ENCODE measurements at places on chromosomes 12 and 14.

GRCh38 chr12:76588881-76589565 is 29.5 kb upstream of the OSBPL8 start:
- DNase-seq: no peak

DNA sequence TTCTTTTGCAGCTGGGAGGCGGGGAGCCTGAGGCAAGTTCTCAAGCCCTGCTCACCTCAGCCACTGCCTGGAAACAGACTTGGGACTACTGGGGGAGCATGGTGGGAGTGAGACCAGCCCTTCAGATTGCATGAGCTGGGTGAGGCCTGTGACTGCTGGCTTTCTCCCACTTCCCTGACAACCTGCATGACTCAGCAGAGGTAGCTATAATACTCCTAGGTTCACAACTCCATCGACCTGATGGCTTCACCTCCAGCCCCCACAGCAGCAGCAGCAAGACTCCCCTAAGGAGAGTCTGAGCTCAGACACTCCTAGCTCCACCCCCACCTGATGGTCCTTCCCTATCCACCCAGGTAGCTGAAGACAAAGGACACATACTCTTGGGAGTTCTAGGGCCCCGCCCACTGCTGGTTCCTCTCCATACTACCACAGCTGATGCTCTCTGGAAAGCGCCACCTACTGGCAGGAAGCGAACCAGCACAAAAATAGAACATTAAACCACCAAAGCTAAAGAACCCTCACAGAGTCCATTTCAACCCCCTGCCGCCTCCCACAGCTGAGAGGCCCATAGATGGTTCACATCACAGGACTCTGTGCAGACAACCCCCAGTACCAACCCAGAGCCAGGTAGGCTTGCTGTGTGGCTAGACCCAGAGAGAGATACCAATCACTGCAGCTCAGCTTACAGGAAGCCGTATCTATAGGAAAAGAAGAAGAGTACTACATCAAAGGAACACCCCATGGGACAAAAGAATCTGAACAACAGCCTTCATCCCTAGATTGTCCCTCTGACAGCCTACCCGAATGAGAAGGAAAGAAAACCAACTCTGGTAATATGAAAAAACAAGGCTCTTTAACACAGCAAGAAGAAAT is 68.7 kb downstream of the RPAP3 start:
- DNase-seq: peak; percentile 97

DNA sequence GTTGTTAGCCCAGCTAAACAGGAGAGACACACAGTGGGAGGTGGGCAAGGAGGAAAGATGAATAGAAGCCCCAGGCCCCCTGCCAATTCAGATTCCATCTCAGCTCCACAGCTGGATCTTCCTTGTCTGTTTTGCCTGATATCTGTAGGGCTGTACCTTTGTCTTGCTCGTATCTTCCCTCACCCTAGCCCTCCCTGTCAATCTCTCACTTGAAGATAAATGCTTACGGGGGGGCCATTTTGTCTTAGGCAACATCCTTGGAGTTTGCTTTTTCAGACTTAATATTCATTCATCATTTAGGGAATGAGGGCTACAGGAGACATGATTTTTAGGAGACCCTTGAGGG is 2.4 kb downstream of the KIF5A start:
- DNase-seq: no peak

GRCh38 chr12:55724226-55724939 is 4.2 kb downstream of the RDH5 start:
- peak; percentile 94 for DNase-seq

GRCh38 chr14:98035396-98035795 is 1236.6 kb downstream of the BCL11B start:
- DNase-seq: no peak

- no peak for DNase-seq
Measured at GRCh38 chr12:11724888-11725311, 75.4 kb downstream of the ETV6 start.

DNA sequence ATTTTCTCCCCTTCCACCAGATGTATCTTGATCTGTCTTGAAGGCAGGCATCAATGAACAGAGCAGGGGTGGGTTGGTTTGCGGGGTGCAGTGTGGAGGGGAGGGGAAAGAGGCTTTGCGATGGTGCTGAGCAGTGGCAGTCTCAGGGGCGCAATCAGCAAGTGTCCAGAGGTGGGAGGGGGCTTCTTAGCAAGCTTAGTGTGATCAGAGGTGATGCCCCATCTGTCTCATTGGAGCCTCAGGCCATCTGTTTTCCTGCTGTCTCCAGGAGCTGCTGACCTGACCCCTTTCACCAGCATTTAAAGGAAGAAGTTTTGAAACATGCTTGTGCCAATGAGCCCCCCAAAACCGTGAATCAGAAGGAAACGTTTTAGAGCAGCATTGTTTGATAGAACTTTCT is 187.7 kb upstream of the LHX5 start:
- no peak for DNase-seq

DNA sequence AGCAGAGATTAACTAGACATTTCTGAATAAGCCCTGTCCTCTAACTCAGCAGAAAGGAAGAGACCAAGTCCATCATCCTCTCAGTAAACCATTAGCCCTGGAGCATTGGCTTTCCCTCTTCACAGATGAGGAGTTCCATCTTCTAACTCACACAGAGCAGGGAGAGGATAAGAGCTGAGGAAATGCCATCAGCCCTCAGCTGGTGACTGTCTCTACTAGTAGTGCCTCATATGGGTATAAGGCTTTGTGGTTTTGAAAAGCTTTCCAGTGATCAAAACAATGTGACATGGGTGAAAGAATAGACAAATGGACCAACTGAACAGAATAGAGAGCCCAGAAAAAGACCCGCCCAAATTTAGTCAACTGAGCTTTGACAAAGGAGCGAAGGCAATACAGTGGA is 197.2 kb upstream of the NUDT4 start:
- no peak for DNase-seq

DNA sequence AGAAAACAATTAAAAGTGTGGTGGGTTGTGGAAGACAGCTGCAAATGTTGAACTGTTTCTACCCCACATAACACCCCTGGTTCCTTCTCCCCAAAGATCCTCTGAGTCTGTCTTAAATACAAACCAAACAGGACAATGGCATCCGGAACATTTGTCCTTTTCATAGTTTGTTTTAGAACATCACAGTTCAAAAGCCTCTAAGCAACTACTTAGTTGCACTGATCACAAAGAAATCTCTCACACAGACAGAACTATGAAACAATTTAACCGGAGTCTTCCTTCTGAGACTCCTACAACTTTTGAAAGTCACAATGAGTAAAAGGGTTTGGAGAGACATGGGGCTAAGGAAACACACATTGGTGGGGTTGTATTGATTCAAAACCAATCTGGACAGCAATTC is 125.6 kb downstream of the SLC25A21 start:
- no peak for DNase-seq

GRCh38 chr14:95308073-95308472 is 11.6 kb downstream of the CLMN start:
- DNase-seq: no peak

DNA sequence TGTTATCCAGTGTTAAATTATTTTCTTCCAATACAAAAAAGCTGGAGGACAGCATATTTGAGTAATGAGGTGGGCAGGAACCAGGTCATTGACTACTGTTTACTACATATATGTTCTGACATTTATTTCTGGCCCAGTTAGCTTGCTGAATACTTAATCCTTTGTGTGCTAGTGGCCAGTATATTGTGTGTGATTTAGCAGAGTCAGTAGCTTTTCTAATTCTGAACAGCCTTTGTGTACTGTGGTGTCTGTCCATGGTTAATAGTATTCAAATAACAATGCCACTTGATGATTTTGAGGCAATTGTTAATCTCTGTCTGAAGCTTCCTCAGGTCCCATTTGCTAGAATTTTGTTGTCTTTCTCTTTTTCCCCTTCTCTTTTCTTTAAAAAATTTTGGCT is 286.5 kb upstream of the E2F7 start:
- no peak for DNase-seq

- DNase-seq: no peak
Measured at GRCh38 chr14:101426466-101426865, 134.8 kb upstream of the DIO3 start.

GRCh38 chr14:75401361-75401760 is 26.5 kb upstream of the JDP2 start:
- peak; percentile 84 for DNase-seq

- DNase-seq: no peak
Measured at GRCh38 chr12:131916306-131917138, 12.6 kb upstream of the PUS1 start.

GRCh38 chr14:74368441-74368840 is 20.2 kb downstream of the VRTN start:
- DNase-seq: no peak

DNA sequence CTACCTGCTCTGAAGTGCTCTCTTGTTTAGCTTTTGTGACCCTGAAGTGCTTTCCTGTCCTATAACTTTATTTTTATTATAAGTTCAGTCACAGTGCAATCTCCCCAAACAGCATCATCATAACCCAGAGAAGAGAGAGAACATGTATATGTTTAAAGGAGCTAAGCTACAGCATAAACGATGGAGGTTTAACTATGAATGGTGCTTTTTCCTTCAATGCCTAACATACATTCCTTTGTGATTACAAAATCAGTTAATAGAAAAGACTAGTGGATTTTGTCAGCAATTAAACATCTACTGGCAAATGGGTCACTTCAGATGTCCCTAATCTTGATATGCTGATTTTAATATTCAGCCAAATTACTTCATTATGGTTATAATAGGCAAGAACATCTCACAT is 46.4 kb downstream of the ZFYVE21 start:
- no peak for DNase-seq

GRCh38 chr12:89521364-89522223 is 3.0 kb downstream of the GALNT4 start:
- DNase-seq: no peak

GRCh38 chr14:101540481-101541462 is 20.5 kb upstream of the DIO3 start:
- DNase-seq: no peak

DNA sequence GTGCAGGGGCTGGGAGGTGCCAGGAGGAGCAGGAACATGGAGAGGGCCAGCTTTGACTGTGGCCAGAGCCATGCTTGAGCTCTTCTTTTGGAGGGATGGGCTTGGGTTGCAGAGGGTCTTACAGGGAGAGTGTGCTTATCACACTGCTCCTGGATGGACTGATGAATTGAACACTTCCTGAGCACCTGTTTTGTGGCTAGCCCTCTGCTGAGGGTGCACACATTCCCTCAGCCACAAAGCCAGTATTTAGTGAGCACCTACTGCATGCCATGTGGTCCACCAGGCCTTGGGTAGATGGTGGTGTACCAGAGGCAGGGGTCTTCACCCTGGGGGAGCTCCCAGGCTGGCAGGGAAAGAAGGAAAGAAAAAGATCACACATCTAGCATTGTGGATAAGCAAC is 118.9 kb downstream of the SLC25A47 start:
- DNase-seq: peak; percentile 30

- DNase-seq: no peak
Measured at GRCh38 chr12:126106706-126107105, 1041.5 kb downstream of the AACS start.

DNA sequence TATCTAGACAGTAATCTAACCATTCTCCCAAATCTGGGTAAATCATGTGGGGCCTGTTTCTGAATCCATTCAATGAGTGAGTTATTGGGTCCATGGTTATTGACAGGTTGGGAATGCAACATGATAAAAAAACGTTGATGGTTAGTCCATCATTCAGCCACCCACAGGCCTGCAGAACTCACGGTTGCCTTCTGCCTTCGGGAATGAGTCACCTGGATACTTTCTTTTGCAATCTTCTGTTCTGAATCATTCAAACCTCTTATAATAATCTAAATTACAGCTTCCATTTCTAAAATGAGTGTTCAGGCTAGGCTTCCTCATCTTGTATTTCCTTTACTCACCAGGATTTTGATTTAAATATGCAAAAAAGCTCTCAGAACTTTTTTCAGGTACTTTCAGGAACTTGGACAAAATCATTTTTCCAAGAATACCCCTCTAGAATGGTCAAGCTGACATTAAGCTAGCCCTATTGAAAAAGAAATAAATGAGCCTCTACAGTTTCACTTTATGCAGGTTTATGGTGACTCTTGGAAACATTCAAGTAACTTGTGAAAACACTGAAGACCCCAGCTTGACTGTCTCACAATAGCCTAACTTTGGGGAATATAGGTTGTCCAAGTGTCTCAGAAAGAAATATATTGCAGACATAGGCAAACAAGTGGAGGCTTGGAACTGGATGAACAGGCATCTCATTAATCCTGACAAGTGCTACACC is 94.4 kb downstream of the KCNK10 start:
- no peak for DNase-seq

DNA sequence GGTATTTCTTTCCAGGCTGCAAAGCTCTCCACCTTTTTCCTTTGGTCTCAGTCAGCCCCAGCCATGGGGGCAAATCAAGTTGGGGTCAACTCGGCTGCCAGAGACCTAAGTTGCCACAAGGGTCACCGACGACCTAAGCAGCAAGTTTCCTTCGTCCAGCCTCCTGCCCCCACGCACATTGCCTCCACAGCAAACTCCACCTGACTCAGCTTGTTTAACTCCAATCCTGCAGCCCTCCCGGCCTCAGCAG is 767 bp upstream of the KCNMB4 start:
- peak; percentile 85 for DNase-seq

DNA sequence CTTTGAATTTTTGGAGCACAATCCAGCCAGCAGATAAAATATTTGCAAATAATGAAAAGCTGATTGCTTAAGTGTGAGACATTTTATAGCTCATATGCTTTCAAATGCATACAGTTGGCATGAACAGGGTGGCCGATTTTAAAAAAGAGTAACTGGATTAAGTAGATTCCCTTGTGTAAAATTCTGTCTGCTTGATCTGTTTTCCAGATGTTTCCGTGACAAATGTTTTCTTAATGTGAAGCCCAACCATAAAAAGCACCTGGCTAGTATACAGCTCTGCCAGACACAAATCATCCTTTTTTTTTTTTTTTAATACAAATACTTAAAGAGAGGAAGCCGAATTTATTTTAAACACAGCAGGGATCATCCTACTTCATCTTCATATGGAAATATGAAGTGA is 440.7 kb downstream of the CCER1 start:
- no peak for DNase-seq
